ENCODE measurements at places on chromosomes 5 and 9.

- no peak for DNase-seq
Observed at GRCh38 chr5:75601996-75602395, 9.3 kb upstream of the ANKDD1B start.

DNA sequence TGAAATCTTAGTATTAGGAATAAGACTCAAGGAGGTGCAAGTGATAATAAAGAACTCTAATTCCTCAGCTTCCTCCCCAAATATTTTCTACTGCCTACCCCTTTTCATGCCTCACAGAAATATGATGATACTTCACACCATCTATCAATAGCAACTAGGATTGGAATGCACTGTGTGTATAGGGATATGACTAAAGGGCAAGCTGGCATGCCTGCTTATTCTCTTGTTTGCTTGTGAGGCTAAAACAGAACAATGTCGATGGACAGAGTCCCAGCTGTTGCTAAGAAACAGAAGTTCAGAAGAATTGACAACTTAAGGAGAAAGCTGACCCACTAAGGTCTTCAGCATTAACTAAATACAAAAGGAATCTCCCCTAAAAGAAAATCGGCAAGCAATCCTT, 9.7 kb upstream of the CHD1 start:
- no peak for DNase-seq

DNA sequence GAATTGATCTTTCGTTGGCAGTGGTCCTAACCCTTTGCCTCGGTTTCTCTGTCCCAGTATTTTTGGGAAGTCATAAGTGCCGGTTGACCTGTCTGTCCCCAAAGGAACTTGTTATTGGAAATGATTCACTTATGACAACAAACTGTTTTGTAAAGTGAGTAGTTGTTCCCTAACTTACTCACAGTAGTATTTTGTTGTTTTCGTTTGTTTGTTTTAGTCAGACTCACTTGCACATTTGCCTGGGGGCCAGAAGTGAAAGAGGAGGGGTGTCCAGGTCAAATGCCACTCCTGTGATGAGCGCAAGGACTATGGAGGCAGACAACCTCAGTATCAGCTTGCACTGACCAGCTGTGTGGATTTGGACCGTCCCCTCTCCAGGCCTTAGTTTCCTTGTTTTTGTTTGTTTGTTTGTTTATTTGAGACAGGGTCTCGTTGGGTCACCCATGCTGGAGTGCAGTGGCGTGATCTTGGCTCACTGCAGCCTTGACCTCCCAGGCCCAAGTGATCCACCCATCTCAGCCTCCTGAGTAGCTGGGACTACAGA, 47.3 kb downstream of the ANKRD55 start:
- DNase-seq, result no peak

- DNase-seq, result no peak
Observed at GRCh38 chr5:88679638-88680037, 203.3 kb downstream of the MEF2C start.

GRCh38 chr9:88753691-88754367, 218.9 kb downstream of the NXNL2 start:
- no peak for DNase-seq

DNA sequence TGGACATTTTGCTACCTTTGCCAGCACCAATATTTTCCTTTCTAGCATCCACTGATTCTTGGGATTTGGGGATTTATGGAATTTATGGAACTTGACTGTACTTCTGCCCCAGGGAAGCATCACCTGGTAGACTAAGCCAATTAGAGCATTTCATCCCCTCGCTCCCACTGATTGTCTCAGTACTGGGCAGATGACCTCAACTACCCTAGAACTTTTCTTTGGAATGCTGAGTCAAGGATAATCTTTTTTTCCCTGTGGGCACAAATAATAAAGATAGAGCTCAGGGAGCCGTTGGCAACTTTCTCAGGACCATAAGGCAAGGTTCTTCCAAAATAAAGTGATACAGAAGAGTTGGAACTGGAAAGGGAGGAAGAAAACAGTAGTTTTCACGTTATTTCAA, 438.4 kb downstream of the PLK2 start:
- DNase-seq, result no peak

DNA sequence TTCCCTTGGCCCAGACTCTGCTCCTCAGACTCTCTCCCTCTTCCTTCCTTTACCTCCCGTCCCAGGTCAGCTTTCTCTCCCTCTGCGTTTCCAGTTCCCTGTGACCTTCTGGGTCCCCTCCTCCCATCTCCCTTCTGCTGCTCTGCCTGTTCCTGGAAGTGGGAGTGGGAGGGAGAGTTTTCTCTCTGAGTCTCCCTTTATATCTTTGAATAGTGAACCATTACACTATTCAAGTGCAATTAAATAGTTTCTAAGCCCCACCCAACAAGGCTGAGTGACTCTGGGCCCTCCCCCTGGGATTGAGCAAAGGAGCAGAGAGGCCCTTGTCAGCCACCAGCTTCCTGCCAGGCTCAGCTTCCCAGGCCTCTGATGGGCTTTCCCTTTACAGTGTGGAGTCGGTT, 34.8 kb downstream of the THBS4 start:
- DNase-seq, result no peak

DNA sequence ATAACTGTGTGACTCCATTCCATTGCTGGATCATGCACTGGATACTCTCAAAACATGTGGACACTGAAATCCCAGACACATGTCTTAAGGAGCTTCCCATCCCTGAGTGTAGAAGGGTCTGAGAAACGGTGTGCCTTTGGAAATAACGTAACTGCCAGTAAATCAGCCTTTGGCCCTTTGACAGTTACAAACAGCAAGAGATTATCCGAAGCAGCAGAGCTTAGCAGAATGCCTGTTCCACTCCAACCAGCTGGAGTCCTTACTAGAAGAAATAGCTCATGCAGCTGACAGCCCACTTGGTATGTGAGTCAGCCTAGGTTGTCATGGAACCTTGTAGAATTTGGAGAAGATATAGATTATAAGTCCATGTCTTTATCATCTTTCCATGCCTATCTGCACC, 7.0 kb downstream of the TMEM252 start:
- DNase-seq, result no peak

DNA sequence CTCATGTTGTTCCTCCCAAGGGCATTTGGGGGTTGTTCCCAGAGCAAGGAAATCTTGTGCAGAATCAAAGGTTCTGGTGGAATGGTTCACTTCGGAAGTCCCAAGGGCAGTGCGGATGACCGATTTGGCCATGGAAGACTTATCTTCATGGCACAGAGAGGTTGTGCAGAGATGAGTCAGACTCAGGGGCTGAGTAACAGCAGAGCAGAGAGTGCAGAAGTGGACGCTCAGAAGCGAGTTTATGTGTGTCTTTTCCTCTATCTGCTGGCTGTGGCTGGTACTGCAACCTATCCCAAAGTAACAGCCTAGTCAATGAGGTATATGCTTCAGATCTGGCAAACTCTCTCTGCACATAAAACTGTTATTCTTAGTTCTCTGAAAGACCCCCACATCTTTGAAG, 118.1 kb downstream of the DPYSL3 start:
- DNase-seq, result peak; percentile 18

DNA sequence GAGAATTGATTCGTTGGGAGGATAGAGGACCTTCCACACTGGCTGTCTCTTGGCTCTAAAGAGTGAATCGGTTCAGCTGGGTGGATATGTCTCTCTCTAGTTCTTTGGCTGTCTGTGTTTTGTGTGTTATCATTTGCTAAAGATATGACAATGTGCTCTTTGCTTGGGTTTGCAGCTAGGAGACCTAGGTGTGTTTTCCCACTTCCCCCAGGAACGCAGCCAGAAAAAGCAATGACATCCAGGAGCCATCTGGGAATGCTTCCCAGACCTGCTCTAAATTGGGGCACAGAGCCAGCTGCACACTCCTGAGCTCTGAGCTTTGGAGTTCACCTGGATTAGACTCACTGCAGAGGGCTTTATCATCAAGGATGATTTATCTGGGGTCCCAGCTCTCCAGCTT, 12.8 kb upstream of the PDZD2 start:
- DNase-seq, result no peak

GRCh38 chr9:37443566-37443965, 21.1 kb downstream of the GRHPR start:
- no peak for DNase-seq

DNA sequence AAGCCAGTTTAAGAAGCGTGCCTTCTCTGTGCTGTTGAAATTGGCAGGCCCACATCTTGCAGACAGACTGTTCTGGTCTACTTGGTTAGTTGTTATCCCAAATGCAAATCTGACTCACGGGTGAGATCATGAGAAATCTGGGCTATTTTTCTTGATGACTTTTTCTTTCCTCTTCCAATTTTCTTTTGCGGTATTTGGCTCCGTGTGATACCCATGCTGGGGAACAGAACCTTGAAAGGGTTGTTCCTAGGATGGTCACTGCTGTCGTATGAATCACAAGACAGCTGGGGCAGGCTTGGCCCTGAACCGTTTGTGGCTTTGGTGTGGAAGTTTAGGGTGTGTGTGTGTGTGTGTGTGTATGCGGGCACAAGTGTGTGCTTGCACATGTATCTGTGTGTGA, 24.6 kb downstream of the PDZD2 start:
- no peak for DNase-seq

GRCh38 chr9:93459432-93459847, 6.1 kb upstream of the FAM120AOS start:
- DNase-seq, result no peak

- no peak for DNase-seq
Observed at GRCh38 chr5:138610918-138611677, 35.9 kb upstream of the HSPA9 start.

DNA sequence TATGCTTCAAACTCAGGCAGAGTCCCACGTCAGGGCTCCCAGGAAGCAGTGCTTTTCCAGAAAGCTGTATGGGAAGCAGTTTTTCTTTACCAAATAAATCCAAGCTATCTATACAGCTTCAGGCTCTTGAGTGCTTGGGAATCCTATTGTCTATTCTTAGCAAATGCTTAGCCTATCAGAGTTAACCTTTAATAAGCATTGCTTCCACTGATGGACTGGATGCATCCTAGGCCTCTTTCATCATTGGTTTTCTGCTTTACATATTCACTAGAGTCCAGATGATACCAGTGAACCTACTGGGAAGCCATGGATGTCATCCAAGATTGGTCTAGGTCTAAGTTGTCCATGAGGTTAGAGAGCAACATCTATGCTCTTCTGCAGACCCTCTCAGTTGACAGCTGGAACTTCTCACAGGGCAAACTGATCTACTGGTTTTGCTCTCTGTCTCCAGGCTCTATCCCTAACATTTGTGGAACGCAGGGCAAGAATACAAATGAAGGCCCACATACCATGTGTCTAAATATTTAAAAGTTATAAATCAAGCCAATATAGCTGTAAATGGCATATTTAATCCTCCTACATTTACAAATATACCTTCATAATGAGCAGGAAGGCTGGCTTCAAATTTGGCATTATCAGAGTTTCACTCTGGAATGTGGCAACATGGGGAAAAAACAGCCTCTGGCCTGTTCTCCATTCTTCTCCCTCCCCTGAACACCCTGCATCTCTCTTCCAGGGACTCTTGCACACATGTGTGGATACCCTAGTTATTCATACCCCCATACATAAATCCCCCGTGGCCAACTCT, 49.8 kb upstream of the PLPP1 start:
- no peak for DNase-seq

GRCh38 chr5:169390265-169390664, 89.3 kb upstream of the SLIT3 start:
- DNase-seq, result no peak

DNA sequence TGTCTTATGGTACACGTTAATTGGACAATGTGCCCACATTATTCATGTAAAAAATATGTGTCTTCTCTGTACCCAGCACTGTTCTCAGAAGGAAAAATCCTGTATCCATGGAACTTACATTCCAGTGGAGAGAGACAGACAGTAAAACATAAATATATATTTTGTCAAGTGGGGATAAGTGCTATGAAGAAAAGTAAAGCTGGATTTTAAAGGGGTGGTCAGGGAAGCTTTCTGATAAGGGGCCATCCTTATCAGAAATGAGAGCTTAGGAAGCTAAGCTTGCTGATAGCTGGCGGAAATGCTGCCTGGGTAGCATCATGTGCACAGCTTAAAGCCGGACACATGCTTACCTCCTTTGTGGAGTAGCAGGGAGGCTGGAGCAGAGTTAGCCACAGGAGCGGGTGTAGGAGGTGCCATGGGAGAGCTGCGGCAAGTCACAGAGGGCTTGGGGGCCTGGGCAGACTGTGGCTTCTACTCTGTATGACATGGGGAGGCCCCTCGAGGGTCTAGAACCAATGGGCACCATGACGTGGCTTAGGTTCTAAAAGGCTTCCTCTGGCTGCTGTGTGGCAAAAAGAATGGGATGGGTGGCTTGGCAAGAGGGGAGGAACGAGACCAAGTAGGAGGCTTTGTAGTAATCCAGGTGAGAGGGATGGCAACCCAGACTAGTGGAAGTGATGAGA, 141.7 kb downstream of the FGF1 start:
- DNase-seq, result no peak

DNA sequence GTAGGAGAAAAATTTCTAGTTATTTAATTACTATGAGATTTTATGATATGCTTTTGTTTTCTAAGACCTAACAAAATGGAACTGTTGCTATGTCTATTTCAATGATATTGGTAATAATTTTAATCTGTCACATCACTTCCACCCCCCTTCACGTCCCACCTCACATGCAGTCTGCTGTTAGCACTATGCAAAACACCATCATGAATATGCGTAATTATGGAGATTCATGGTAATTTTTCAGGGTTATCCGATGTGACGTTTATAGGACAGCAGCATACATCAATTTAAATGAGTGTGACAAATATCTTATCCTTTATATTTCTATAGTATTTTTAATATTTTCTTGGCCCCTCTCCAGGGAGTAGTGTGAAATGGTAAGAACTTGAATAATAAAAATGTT, 283.8 kb upstream of the TMEM161B start:
- no peak for DNase-seq

- DNase-seq, result no peak
Observed at GRCh38 chr5:158922816-158923215, 176.9 kb downstream of the EBF1 start.

DNA sequence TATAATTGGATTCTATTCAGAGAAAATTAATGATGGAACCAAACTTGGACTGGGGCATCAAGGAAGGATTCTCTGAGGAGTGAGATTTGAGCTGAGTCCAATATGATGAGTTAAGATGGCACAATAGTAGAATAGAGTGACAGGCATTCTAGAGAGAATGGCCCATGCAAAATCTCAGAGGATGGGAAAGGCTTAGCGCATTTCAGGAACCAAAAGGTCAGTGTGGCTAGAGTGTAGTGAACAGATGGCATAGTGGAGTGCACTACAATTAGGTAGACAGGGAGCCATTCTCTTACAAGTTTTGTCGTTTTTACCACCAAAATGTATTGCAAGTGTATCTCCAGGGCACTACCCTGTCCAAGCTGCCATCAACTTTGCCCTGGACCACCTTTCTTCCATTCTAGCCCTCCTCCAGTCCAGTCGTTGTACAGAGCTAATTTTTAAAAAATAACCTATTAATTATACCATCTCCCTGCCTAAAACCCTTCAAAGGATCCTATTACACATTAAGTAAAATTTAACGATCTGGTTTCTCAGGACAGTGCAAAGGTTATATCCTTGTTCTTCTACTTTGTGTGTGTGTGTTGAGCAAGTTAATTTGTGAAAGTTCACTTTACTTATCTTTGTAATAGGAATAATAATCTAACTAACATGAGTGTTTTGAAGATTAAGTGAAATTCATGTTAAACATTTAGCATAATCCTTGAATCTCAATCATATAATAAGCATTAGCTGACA, 211.7 kb downstream of the COMMD10 start:
- DNase-seq, result no peak

GRCh38 chr9:34114436-34114835, 12.1 kb downstream of the DCAF12 start:
- no peak for DNase-seq
